ENCODE measurements at places on chromosomes 1 and 21.
A peak's percentile ranks its signal among the peaks of the same experiment; 100 is the strongest.

DNA sequence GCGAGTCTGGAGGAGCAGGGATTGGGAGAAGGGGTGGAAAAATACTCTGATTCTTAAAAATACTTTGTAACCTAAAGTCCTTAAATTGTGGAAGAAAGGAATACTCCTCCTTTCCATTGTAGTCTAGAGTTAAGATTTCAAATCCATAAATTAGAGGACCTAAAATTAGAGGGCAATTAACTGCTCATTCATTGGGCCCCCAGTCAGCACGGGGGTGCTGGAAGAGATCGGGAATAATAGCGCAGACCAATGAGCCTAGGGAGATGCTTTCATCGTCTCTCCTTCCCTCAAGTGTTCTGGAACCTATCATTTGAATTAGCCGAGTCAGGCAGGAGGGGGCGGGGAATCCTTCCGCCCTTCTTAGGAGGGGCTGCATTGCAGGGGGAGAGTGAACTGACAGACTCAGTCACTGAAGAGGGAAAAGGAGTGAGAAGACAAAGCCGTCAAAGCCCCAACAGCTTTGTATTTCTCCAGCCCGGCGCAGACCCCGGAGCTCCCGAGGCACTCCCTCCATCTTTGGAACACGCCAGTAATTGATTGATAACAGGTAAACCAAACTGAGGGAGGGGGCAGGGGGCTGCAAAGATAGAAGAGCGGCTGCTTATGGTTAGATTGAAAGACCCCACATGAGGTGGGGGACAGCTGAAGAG, at the start of gene MLLT11:
MLLT11 (plus strand) TSS at position 391 of the 650 bp plus-strand sequence. CDS start 6,828 bp downstream, outside the sequence.
- DNase-seq, result peak; percentile 51

DNA sequence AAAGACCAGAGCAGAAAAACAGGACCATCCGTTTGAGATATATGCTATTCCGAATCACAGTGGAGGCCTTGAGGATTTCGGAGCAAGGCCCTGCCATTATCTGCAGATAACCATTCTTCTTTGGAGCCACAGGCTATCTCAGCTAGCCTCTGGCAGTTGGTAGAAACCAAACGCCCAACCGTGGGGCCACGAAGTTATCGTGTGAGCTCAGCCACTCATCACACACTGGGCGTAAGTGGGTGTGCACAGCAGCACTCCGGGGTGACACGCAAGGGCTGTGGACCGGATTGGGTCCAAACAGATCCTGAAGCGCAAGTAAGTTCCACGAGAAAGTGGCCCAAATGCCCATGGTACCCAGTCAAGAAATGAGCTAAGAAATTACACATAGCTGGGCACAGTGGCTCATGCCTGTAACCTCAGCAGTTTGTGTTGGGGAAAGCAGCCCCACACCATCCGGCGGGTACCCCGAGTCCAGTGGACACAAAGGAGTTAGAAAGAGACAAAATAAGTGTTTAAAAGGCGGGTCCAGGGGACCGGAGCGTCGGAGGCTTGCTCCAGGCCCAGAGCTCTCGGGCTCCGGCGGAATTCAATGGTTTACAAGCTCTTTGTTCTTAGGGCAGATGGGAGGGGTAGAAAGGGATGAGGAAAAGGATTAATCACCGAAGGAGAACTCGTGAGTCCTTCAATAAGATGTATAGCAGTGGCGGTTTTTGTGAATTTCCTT, 130.6 kb downstream of the LIPI start:
- no peak for DNase-seq

DNA sequence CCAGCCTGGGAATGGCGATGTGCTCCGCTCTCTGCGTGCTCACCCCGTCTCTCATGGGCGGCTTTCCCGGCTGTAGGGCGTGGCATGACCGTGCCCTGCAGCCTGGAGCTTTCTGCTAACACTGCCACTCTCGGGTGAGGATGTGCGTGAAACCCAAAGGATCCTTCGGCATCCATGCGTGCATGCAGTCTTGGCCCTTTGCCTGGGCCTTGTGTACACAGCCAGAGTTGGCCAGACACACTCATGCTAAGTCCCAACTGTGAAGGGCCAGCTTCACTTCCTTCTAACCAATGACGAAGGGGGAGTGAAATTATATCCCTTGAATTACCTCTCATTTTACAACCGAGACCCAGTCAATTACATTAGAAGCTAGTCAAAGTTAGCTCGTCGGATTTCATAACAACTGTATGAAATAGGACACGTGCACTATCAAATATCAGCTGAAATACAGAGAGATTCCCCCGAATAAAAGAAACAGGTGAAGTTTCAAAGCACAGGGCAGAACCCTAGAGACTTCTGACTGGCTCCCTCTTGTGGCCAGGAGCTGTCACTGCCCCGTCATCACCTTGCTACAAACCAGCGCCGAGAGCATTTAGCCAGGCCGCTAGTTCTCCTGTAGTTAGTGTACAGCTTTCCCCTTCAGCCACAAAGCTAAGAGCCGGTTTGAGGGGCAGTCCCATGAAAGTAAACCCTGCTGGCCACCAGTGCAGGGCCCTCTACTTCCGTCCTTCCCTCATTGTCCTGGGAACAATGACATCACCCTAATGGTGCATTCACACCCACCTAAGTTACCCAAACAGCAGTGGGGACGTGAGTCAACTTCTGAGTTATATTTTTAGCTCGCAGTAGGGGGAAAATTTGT, 63.4 kb upstream of the COA6 start:
- peak; percentile 87 for DNase-seq

DNA sequence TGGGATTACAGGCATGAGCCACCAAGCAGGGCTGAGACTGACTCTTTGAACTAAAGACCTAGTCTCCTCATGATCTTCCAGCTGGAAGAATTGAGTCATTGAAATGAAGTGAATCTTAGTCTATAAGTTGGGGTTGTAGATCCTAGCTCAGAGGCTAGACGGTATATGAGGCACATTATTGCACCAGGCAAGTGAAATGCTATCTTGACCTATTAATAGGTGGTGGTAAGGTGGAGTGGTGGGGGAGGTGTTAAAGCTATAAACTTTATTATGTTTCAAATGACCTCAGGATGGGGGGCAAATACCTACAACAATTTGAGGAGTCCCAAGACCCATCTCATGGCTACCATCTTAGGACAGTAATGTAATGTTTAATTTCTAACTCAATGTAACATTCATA, 36.8 kb upstream of the SLC16A1 start:
- no peak for DNase-seq

- DNase-seq, result no peak
Observed at GRCh38 chr1:54372978-54373377, 33.2 kb downstream of the SSBP3 start.

DNA sequence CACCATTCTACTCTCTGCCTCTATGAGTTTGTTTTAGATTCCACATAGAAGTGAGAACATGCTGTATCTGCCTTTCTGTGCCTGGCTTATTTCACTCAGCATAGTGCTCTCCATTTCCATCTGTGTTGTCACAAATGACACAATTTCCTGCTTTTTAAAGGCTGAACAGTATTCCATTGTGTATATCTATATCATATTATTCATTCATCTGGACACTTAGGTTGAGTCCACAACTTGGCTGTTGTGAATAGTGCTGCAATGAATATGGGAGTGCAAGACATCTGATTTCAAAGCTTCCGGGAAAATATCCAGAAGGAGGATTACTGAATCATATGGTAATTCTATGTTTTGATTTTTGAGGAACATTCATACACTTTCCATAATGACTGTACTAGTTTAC, 20.1 kb upstream of the DONSON start:
- DNase-seq, result no peak

DNA sequence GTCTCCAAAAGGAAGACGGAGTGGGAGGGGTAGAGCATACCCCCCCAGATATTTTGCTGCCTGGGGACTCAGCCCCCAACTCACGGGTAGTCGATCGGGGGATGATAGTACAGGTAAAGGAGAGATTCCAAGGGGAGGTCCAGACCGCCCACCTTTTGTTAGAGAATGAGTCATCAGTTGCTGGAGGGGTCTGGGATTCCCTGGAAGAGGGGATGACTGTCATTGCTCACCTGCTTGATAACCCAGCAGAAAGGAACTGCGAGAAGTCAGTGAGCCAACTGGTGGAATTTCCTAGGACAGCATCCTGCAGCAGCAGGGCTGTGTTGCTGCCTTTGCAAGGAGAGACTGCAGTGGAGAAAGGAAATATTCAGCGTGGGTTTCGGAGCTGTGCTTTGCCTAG, 64.4 kb downstream of the MACF1 start:
- DNase-seq, result no peak

GRCh38 chr1:235649368-235650163, at the start of gene GNG4:
Gene GNG4, minus strand, starts transcription at chr1:235649784. Its CDS starts 65,946 bp downstream, at chr1:235583838.
- DNase-seq, result no peak

DNA sequence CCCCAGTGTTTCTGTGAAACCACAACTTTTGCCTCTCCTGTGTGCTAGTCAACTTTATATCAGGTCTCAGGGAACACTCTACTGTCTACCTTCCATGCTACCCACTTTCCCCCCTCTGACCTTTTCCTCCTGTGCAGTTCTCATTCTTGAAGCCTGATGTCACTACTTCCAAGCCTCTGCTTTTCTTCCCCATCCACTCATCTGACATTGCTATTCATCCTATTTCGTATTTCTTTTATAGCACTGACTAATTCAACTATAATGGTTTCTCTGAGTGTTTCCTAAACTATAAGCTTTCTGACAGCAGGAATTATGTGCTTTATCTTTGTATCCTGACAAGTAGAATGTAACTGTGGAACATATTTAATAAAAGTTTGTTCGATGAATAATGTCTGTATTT, 18.2 kb upstream of the DPH5 start:
- no peak for DNase-seq

All from HT-29 (cell line).